ENCODE measurements at places on chromosomes 11 and 22. TPM values are rescaled to one million over a fixed set of nuclear protein-coding genes. Genes with fewer than 3 reads are reported as not detected.

DNA sequence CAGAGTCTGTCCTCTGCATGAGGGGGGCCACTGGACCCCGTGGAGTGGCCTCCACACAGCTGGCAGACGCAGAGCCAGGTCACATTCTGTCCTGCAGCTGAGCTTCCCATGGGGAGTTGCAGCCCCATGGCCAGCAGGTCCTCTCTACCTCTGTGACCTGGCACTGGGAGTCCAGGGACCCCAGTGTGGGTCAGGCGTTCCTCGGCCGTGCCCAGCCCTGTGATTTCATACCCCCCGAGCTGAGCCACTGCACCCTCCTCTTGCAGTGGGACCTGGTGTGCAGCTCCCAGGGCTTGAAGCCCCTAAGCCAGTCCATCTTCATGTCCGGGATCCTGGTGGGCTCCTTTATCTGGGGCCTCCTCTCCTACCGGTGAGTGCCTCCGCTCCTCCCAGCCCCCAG lies 32.2 kb upstream of the SLC22A12 start:
- DNase-seq = no peak

DNA sequence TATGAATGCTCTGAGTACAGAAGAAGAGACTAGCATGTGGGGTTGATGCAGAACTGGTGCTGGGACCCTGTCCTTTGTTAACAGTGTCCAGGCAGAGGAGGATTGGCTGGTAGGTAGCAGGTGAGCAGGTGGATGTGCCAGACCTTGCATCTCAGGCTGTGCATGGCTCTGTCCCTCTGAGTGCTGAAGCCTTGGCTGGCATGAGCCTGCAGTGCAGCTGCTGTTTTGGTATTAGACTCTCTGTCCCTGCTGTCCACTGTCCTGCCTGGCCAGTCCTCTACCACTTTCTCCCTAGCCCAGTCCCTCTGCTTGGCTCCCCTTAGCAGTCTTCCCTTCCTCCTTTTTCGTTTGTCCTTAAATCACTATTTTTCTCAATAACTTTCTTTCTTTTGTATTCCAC lies 213.6 kb upstream of the ZBED5 start:
- no peak for DNase-seq

The RAB6A gene
- 68.4 TPM for total RNA-seq

- no peak for DNase-seq
These were observed 2.3 kb downstream of the ACY3 start for GRCh38 chr11:67648140-67648795.

GRCh38 chr11:15169815-15170551 lies 55.3 kb downstream of the INSC start:
- DNase-seq = no peak

The PLAAT3 gene
- 9.0 TPM for total RNA-seq

DNA sequence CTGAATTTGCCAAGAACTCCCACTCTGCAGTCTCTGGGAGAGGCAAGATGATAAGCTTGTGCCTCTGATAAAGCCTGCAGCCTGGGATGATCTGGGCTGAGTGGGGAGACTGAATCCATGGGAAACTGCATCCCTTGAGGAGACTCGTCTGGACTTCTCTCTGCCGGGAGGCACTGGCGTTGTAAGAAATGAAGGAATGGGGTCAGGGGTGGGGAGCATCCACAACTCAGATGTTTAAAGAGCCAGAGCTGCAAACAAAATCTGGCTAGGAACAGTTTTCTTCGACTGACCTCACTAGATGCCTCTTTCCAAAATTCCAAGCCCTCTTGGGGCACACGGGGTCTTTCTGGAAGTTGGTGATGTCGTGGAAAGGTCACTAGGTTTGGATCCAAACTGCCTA lies 64.4 kb downstream of the SPON1 start:
- peak; percentile 33 for DNase-seq
